ENCODE measurements at places on chromosomes 6 and 20.

DNA sequence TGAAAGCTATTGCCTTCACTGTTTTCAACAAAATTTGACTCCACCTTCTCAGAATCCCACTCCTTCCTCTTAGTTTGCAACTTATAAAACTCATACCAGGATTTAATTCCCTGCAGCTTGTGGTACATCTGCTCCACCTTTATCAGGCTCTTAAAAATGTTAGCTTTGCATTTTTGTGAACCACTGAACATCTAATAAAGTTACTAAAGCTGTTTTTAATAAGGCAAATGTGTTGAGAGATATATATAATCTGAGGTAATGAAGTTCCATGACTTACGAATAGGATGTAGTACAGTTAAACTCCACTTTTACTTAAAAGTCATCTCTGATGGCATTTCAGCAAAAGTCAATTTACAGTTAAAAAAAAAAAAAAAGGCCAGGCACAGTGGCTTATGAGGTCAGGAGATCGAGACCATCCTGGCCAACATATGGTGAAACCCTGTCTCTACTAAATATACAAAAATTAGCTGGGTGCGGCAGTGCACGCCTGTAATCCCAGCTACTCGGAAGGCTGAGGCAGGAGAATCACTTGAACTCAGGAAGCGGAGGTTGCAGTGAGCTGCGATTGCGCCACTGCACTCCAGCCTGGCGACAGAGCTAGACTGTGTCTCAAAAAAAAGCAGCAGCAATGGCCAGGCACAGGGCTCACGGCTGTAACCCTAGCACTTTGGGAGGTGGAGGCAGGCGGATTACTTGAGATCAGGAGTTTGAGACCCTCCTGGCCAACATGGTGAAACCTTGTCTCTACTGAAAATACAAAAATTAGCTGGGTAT is 106.2 kb downstream of the KIF13A start:
- no peak for DNase-seq

DNA sequence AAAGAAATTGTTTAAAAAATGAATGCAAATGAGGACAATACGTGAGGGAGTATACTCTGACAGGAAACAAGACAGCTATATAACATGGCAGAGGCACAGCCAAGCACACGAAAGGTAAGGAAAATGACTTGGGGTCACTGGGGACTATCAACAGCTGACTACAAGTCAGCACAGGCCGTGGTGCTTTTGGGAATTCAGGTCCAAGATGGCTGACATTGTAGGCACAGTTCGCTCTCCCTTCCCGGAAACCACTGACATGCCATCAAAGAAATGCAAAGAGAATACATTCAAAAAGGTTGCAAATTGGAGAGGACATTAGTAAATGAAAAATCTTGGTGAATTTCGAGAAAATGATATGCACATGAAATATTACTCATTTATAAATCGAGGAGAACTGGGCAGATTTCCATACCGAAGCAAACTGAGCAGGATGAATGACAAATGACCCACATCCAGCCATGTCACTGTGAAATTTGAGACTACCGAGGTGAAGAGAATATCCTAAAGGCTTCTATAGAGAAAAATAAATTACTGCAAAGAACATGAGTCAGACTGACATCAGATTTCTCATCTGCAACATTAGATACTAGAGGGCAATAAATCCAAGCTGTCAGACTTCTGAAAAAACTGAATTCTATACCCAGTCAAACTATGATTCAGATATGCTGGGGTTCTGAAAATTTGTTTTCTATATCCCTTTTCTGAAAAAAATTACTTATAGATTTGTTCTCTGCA is 391.1 kb downstream of the BTBD9 start:
- no peak for DNase-seq

DNA sequence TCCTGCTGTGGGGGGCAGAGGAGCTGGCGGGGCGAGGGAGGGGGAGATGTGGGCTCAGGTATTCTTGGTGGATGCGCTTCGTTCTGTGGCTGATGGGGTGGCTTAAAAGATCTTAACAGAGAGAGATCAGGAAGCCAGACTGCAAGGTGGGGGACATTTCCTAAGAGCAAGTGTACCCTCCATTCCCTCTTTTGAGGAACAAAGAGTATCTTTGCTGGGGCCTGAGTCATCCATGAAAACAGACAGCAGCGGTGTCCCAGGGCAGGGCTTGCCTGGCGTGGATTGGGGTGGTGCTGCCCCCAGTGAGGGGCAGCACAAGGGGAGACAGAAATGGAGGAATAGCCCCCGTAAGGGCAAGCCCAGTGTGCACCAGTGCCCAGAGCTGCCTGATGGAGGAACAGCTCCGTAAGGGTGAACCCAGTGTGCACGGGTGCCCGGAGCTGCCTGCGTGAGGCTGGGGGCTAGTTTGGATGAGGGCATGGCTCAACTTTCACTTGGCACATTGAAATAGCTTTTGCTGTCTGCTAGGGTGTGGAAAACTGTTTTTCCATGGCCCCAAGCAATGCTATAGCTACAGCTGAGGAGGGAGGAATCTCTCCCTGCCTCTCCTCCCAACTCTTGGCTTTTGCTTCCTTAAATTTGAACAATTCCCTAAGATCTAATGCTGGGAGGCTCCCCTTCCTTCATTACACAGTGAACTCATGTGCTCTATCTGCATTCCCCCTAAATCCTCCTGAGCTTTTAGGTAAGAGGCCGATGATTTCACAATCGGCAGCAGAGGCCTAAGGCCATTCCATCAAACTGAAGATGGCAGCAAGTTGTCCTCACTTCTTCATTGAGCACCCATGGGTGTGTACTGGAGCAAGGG is 12.9 kb downstream of the MAPK13 start:
- DNase-seq = no peak

- no peak for DNase-seq
These were observed 91.4 kb upstream of the AFDN start for GRCh38 chr6:167735084-167735950.

DNA sequence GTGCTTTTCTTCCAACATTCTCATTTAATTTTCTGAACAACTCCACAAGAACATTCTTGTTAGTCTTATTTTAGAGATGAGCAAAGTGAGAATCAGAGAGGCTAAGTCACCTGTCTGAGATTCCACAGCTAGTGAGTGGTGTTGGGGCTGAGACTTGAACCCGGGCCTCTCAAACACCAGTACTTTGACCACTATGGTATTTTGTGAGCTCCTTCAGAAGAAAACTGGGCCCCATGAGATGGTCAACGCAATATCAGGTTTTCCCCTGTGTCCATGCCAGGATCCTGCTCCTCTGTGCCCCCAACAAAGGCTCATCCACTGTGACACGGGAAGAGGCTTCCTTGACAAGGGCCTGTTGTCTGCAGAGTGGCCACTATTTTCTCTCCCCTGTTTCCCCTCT is 51.9 kb downstream of the MAFB start:
- no peak for DNase-seq

GRCh38 chr20:46362921-46363867 is 43.2 kb downstream of the ELMO2 start:
- DNase-seq = no peak

GRCh38 chr6:158625881-158626305 is 18.6 kb downstream of the DYNLT1 start:
- DNase-seq = no peak

DNA sequence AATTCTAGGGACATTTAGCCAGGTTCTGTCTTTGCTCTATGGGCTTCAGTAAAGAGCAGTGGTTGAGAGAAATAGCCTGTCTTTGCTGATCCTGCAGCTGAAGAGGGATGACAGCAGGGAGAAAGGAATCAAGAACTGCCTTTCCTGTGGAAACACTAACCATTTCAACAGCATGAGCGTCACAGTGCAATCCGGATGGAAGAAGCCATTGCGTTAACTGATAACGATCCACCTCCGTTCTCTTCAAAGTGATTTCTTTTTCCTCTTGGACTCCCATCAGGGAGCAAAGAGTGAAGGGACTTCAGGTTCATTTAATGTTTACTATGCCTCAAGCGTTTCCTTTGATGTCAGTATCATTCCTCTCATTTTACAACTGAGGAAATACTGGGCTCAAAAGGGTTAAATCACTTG is 35.2 kb upstream of the EEF1E1 start:
- no peak for DNase-seq

- DNase-seq = no peak
These were observed 18.9 kb downstream of the NEDD9 start for GRCh38 chr6:11213422-11214021.

GRCh38 chr6:19664878-19665612 is 172.1 kb upstream of the ID4 start:
- no peak for DNase-seq

GRCh38 chr20:64069614-64070243 is 6.7 kb downstream of the TCEA2 start:
- DNase-seq = no peak

GRCh38 chr6:101572627-101573026 is 179.1 kb downstream of the GRIK2 start:
- DNase-seq = no peak

GRCh38 chr6:154752022-154752421 is 18.8 kb downstream of the SCAF8 start:
- DNase-seq = no peak

DNA sequence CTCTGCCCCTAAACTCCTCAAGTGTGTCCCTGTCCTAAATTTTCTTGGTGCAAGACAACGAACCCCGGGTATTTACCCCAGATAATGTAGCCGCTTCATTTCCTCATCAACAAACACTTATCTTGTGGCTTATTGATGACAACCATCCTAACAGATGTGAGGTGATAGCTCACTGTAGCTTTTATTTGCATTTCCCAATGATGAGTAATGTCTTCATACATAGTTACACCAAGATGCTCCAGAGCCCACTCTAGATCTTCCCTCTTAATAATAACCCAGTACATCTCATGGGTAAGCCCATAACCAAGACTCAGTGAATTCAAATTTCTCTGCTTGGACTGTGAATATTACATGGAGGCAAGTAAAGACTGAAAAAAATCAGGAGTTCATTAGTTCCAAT is 48.2 kb upstream of the BEND6 start:
- no peak for DNase-seq

DNA sequence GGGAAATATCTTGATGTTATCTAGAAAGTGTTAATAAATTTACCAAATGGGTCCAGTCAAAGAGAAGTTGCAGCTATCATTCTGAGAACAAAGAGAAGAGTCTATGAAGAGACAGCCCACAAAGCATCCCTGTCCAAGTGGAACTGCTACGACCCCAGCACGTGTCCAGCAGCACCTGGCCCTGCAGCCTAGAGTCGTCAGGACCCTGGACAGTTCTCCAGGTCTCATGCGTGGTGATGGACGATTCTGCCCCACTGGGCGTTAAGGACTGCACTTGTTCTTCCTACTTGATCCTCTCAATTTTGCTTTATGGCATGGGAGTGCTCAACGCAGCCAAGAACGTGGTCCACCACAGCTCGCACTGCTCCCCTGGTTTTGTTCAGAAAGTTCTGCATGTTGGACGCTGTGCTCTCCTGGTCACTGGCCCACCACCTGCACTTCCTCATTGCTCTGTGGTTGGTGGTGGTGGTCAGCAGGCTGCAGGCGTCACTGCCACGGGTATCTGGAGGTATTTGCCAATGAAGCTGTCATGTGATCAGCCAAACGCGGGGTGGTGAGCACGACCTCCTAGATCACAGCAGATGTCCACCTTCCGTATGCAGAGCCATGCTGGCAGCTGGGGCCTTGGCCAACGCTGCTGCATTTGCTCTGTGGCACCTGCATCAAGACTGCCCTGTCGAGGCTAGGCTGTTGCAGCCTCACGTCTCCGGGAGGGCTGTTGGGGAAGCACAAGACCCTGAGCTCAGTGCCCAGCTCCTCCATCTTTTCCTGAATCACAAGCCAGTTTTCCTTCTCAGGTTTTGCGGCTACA is 356.4 kb downstream of the CDH4 start:
- no peak for DNase-seq

Measured in activated naive CD4-positive, alpha-beta T cell treated with anti-CD3 and anti-CD28 coated beads, Interleukin-2, amount 50 U/mL, for 72 hours (primary cell).